NCI-H1417 treated with DMSO at 0.1 percent for 48 hours (cell line): ENCODE measurements at places on chromosomes 2 and 18.

- DNase-seq, result no peak
These were observed 186.6 kb downstream of the C1D start for GRCh38 chr2:67876176-67876575.

- peak; percentile 29 for DNase-seq
These were observed at the start of gene RAPH1 for GRCh38 chr2:203535078-203535783. RAPH1 (minus strand) TSS chr2:203535301; CDS start chr2:203495353, 39,948 bp downstream.

- DNase-seq, result no peak
These were observed 144.5 kb upstream of the TCF4 start for GRCh38 chr18:55732227-55733106.

DNA sequence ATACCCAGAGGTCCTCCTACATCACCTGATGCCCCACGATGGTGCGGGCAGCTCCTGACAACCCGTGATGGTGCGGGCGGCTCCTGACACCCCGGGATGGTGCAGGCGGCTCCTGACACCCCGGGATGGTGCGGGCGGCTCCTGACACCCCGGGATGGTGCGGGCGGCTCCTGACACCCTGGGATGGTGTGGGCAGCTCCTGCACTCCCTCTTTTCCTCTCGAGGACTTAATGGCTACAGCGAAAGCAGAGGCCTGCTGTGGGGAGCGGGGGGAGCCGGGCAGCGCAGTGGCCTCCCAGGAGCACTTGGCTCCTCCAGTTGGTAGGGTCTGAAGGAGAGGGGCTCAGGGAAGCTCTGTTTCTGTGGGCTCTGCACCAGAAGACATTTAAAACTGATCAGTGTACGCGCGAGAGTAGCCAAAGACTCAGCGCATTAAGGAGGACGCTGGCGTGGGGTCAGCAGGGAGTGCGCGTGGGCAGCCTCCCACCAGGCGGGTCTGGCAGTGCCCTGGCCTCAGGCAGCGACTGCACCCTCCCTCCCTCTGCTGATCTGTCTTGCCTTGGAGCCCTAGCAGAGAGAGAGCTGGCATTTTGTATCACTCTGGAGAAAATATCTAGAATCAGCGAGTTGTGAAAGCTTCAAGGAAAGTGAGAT is 464.5 kb upstream of the MYT1L start:
- DNase-seq, result no peak

DNA sequence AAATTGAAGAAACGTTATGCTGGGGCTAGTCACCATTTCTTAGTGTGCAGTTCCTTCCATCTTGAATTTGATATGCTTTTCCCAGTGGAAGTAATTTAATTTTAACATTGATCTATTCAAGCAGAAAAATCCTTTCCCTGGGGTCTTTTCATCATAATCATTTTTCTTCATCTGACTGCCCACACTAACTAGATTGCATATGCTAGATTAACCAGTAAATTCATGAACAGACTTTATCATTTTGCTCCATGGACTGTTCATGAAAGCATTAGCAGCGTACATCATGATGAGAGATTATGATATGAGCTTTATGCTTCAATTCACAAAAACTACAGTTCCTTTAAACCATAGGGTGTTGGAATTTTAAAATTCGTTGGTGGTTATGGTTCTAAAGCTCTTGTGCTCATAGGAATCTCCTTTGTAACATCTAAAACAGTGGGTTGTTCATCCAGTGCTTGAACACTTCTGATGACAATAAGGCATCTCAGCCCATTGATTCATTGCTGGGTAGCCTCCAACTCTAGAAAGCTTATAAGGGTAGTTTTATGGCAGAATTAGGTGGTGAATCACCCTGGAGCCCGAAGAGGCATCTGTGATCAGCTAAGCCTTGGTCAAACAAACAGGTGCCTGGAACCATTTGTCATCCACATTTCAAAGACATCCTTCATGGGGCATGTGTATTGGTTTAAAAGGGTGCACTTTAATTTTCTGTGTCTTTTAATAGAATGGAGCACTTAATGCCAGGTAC is 77.2 kb upstream of the NDUFV2 start:
- no peak for DNase-seq

DNA sequence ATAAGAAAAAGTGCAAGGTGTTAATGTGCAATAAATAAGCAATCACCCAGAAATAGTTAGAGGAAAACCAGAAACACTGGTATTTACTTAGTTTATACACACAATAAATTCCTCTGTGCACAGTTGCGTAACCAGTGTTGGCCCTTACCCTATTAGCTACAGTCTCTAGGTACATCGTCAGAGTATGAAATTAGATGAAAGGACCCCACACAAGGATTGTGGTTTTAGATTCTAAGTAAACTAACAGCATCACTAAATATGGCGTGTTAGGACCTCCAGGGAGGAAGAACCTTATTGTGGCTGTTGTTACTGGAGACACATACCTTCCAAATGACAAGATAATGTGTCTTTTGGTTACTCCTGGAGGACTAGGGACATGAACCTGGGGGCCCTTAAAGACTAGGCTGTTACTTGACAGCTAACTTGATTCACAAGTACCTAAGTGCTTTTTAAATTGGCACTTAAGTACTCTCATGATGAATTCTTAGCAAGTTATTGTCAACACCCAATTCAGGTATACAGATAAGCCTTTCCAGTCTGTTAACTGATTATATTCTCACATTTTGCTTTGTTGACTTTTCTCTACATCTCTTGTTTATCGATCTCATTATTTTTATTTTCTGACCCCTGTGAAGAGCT is 115.3 kb downstream of the FEZ2 start:
- DNase-seq, result no peak
